ENCODE measurements at places on chromosomes 12 and 14. TPM values are rescaled to one million over a fixed set of nuclear protein-coding genes. Genes with fewer than 3 reads are reported as not detected.

- H3K4me1 ChIP-seq: no peaks in the 10 kb centered on the region
- DNase-seq: no peak
- H3K4me3 ChIP-seq: no peak overlapping the region
- H3K27ac ChIP-seq: no peak overlapping the region
- H3K27me3 ChIP-seq: peaks cover 85% of the 10 kb centered on the region
- H3K36me3 ChIP-seq: no peaks in the 10 kb centered on the region
Observed at GRCh38 chr14:104277416-104278213, 139.2 kb downstream of the KIF26A start.

- 0 out of 2 replicates have a peak overlapping the region, but pooled peaks have one; percentile 15 for H3K27ac ChIP-seq
- peaks cover 22% of the 10 kb centered on the region for H3K4me1 ChIP-seq
- no peak overlapping the region for H3K4me3 ChIP-seq
- DNase-seq: no peak
- H3K36me3 ChIP-seq: no peaks in the 10 kb centered on the region
Observed at GRCh38 chr12:19529951-19530636, 90.8 kb downstream of the AEBP2 start.

Gene CAPZA3
- not detected for total RNA-seq

GRCh38 chr12:90770861-90771260 is 184.1 kb downstream of the CCER1 start:
- H3K36me3 ChIP-seq: no peaks in the 10 kb centered on the region
- H3K4me1 ChIP-seq: no peaks in the 10 kb centered on the region
- no peaks in the 10 kb centered on the region for H3K27me3 ChIP-seq

DNA sequence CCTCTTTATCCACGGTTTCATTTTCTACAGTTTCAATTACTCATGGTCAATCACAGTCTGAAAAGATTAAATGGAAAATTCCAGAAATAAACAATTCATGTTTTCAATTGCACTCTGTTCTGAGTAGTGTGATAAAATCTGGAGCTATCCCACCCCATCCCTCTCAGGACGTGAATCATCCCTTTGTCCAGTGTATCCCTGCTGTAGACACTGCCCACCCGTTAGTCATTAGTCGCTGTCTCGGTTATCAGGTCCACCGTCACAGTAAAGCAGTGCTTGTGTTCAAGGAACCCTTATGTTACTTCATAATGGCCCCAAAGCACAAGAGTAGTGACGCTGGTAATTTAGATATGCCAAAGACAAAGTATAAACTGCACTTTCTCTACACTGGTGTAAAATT is 141.0 kb upstream of the LMNTD1 start:
- H3K27ac ChIP-seq: no peak overlapping the region
- H3K27me3 ChIP-seq: no peaks in the 10 kb centered on the region
- DNase-seq: no peak
- no peaks in the 10 kb centered on the region for H3K4me1 ChIP-seq

DNA sequence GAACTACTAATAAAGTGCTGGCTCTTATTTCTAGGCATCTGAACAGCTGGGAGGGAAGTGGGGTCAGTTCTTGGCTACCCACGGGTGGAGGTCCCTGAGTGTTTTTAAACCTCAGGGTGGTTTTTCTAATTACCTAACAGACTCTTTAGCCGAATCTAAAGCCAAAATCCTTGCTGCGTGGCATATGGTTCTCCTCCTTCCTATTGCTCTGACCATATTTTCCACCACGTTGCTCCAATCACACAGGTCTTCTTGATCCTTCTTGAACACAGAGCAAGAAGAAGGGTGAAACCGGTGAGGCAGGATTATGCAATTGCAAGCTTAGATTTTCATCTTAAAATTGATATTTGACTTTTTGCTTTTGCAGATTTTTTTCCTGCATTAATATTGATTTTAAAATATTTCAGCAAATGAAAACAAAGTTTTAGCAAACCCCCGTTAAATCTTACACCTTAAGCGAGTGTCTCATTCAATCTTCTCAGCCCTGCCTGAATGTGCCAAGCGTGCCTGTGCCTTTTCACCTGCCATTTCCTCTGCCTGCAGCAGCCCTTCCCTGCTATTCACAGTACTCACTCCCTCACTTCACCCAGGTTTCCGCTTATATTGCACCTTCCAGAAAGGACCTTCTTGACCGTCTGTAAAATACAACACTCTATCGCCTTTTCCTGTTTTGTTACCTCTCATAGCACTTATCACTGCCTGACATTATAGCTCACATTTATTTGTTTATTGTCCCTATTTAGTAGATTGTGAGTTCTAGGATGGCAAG is 506.0 kb downstream of the DIO2 start:
- H3K36me3 ChIP-seq: no peaks in the 10 kb centered on the region
- H3K27ac ChIP-seq: no peak overlapping the region
- DNase-seq: no peak
- no peaks in the 10 kb centered on the region for H3K4me1 ChIP-seq
- peaks cover 18% of the 10 kb centered on the region for H3K27me3 ChIP-seq

- peak overlapping the region; percentile 52 for H3K27ac ChIP-seq
- DNase-seq: no peak
- no peaks in the 10 kb centered on the region for H3K27me3 ChIP-seq
- H3K4me1 ChIP-seq: peaks cover 30% of the 10 kb centered on the region
- no peaks in the 10 kb centered on the region for H3K36me3 ChIP-seq
- no peak overlapping the region for H3K4me3 ChIP-seq
Observed at GRCh38 chr14:68191567-68192321, 372.2 kb downstream of the RAD51B start.

Gene CMA1
- not detected for total RNA-seq

GRCh38 chr12:130428116-130428515 is 90.4 kb downstream of the PIWIL1 start:
- H3K36me3 ChIP-seq: no peaks in the 10 kb centered on the region
- peaks cover 94% of the 10 kb centered on the region for H3K27me3 ChIP-seq
- no peak overlapping the region for H3K4me3 ChIP-seq
- H3K27ac ChIP-seq: no peak overlapping the region

GRCh38 chr14:88470542-88471440 is 84.0 kb downstream of the PTPN21 start:
- no peak for DNase-seq
- no peak overlapping the region for H3K27ac ChIP-seq
- H3K4me3 ChIP-seq: no peak overlapping the region
- no peaks in the 10 kb centered on the region for H3K27me3 ChIP-seq
- peaks cover 6% of the 10 kb centered on the region for H3K4me1 ChIP-seq
- H3K36me3 ChIP-seq: no peaks in the 10 kb centered on the region

Gene DBX2
- total RNA-seq: not detected

DNA sequence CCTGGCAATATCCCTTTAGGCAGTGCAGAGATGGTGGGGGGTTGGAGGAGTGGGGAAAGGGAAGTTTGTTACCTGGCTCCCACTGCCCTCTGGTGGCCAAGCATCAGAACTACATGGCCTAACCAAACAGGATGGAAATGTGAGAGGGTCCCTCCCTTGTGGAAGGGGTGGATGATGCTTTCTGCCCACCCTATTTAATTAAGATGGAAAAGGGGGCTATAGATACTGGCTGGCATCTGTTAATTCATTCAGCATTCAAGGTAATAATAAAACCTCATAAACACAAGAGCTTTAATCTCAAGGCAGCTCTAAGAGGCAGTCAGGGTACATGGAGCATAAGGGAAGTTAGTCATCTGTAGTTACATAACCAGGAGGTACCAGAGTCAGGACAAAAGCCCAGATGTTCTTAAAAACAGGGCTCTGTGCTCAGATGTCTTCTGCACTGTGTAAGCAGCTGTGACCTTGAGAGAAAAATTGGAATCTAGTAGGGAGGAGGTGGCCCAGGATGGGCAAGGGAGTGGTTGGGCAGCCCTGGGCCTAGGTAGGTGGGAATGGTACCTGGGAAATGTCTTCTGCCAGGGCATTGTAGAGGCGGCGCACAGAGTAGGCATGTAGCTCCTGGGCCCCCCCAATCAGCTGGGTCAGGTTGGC is 4.6 kb downstream of the AP1G2 start:
- H3K36me3 ChIP-seq: no peaks in the 10 kb centered on the region
- DNase-seq: no peak
- no peaks in the 10 kb centered on the region for H3K27me3 ChIP-seq
- H3K4me1 ChIP-seq: peaks cover 7% of the 10 kb centered on the region
- no peak overlapping the region for H3K27ac ChIP-seq

DNA sequence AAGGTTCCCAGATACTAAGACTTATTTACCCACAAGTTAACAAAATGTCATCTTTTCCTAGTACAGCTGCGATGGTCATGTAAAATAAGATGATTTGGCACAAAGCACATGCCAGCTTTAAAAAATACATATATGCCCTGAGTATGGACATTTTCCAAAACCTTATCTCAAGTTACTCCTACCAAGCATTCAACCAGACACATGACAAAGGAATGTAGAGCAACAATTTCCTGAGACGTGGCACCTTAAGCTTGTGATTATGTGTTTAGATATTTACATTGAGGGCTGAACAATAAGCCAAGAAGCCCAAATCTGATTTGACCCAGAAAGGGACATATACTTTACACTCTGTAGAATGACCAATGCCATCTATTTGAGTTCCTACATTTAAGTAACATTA is 24.5 kb upstream of the OVCH1 start:
- H3K4me1 ChIP-seq: no peaks in the 10 kb centered on the region
- no peak overlapping the region for H3K4me3 ChIP-seq
- no peak overlapping the region for H3K27ac ChIP-seq
- no peaks in the 10 kb centered on the region for H3K27me3 ChIP-seq
- no peaks in the 10 kb centered on the region for H3K36me3 ChIP-seq

Gene CIROP
- not detected for total RNA-seq

DNA sequence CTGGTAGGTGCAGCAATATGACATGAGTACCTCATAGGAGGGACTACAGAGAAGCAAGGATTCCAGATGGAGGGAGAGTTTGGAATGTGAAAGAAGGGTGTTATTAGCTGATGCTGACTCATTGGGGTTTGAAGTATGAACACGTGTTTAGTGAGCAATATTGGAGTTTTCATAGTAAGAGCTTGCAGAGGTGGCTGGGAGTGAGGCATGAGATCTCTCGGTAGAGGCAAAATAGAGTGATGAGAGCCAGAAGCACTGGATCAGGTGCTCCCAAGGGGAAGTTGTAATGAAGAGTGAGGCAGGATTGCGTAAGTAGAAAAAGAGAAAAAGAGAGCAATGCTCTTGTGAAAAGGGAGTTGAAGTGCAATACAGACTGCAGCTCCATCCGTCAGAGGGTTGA is 42.1 kb downstream of the MGST1 start:
- no peaks in the 10 kb centered on the region for H3K4me1 ChIP-seq
- no peaks in the 10 kb centered on the region for H3K36me3 ChIP-seq
- H3K27me3 ChIP-seq: no peaks in the 10 kb centered on the region
- no peak overlapping the region for H3K27ac ChIP-seq
- no peak overlapping the region for H3K4me3 ChIP-seq

Gene KRT6B
- total RNA-seq: 0.98 TPM

DNA sequence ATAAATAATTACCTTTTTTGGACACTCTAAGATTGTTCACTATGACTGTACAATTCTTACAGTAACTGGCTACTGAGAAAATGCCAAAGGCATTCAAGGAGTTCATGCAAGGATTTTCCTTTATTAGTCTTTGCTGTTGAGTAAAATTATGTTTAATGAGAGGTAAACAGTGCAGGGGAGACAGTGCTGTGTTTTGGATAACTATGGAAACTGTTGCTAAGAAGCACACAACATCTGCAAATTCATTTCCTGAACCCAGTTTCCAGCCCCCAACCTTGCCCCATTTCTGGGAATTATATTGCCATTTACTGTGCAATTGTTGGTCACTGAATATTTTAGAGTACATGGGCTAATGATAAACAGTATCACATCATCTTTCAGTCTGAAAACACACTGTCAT is 1005.8 kb downstream of the TRHDE start:
- DNase-seq: no peak
- no peaks in the 10 kb centered on the region for H3K36me3 ChIP-seq
- H3K4me1 ChIP-seq: no peaks in the 10 kb centered on the region
- H3K27me3 ChIP-seq: no peaks in the 10 kb centered on the region

GRCh38 chr14:68143341-68143841 is 323.8 kb downstream of the RAD51B start:
- H3K27me3 ChIP-seq: no peaks in the 10 kb centered on the region
- no peak overlapping the region for H3K27ac ChIP-seq
- H3K4me1 ChIP-seq: peaks cover 71% of the 10 kb centered on the region
- DNase-seq: no peak
- no peak overlapping the region for H3K4me3 ChIP-seq

Gene GAS2L3
- 31.9 TPM for total RNA-seq

- H3K4me3 ChIP-seq: no peak overlapping the region
- no peak for DNase-seq
- H3K36me3 ChIP-seq: no peaks in the 10 kb centered on the region
- H3K4me1 ChIP-seq: no peaks in the 10 kb centered on the region
Observed at GRCh38 chr12:131636940-131637750, 73.7 kb upstream of the SFSWAP start.

Gene CCDC177
- not detected for total RNA-seq

DNA sequence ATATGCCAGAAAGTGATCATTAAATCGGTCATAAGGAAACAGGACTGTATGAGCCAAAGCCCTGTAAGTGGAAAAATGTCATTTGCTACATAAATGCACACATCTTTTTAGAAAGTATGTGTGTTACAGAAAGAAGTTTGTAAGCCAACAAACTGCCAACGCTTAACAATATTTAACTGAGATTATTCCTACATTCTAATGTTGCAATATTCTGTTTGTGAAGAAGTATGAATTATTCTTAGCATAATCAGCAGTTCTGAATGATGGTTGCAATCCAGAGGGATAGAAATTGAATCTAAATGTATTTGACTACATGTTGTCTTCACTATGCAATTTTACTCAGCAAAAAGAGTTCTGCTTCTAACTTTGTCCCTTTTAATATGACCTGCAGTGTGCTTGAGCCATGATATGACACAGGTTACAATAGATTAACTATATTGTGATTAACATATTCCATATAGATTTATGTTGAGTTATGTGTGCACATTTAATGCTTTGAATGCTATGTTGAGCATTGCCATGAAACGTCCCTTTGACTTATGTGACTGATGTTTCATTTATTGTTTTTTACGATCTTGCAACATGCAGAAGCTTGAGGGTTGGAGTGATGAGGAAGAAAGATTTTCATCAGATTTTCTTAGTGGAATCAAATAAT is 66.8 kb upstream of the PTPRQ start:
- no peak overlapping the region for H3K27ac ChIP-seq
- H3K4me3 ChIP-seq: no peak overlapping the region
- no peak for DNase-seq
- no peaks in the 10 kb centered on the region for H3K27me3 ChIP-seq

Gene PLCZ1
- not detected for total RNA-seq

Gene NUP37
- total RNA-seq: 72.4 TPM

GRCh38 chr12:22350886-22351285 is 16.4 kb upstream of the ST8SIA1 start:
- DNase-seq: no peak
- H3K4me1 ChIP-seq: no peaks in the 10 kb centered on the region

- H3K36me3 ChIP-seq: no peaks in the 10 kb centered on the region
- H3K27ac ChIP-seq: no peak overlapping the region
- no peaks in the 10 kb centered on the region for H3K27me3 ChIP-seq
- H3K4me3 ChIP-seq: no peak overlapping the region
- H3K4me1 ChIP-seq: no peaks in the 10 kb centered on the region
- no peak for DNase-seq
Observed at GRCh38 chr14:75849300-75849895, 132.4 kb downstream of the TGFB3 start.
